ENCODE measurements at places on chromosomes 11 and 22.

- no peak for DNase-seq
Observed at GRCh38 chr11:111788051-111788450, 21.9 kb upstream of the PPP2R1B start.

DNA sequence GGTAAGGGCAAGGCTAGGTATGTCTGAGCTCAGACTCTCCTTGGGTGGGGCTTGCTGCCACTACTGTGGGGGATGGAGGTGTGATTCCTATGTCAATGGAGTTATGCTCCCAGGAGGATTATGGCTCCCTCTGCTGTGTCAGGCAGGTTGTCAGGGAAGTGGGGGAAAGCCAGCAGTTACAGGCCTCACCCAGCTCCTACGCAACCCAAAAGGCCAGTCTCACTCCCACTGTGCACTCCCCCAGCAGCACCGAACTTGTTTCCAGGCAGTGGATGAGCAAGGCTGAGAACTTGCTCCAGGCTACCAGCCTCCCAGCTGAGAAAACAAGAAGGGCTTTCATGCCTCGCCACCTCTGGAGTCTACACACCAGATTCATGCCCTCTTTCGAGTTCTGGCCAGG lies 18.2 kb downstream of the C11orf91 start:
- DNase-seq = no peak

DNA sequence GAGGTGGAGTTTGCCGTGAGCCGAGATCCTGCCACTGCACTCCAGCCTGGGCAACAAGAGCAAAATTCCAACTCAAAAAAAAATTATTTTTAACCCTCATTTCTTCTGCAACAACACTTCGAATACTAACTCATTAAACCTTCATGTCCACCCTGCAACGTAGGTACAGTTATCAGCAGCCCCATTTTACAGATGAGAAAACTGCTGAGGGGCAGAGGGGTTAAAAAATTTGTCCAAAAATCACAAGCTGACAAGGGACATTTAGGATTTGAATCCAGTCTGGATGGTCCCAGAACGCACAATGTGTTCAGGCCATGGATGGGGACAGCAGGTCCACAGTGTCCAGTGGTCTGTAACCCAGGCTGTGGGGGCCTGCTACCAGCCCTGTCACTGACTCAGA lies 29.0 kb downstream of the RHOD start:
- DNase-seq = no peak

GRCh38 chr22:19152942-19153883 lies 3.1 kb upstream of the GSC2 start:
- no peak for DNase-seq

- DNase-seq = no peak
Observed at GRCh38 chr11:13289081-13289480, 11.5 kb downstream of the BMAL1 start.

- no peak for DNase-seq
Observed at GRCh38 chr11:95324826-95325225, 93.8 kb upstream of the SESN3 start.

- DNase-seq = no peak
Observed at GRCh38 chr11:94550513-94550912, 6.8 kb downstream of the FUT4 start.

DNA sequence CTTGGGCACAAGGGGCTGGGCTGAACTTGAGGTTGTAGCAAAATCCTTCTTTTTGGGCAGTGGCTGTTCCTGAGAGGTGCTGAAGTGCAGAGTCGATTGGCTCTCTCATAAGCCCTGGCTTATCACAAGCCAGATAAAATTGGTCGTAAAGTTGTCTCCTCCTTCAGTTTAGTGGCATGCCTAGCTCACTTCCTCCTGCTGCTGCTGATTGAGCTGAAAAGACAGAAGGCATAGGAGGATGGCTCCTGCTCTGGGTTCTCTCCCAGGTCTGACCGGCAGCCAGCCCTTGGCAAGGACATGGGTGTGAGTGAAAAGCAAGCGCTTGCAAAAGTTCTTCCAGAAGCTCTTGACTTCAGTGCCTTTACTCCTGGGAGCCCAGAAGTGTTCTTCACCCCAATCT lies 83.9 kb downstream of the LDLRAD3 start:
- DNase-seq = no peak

- no peak for DNase-seq
Observed at GRCh38 chr22:46546466-46547178, 9.2 kb upstream of the CELSR1 start.

DNA sequence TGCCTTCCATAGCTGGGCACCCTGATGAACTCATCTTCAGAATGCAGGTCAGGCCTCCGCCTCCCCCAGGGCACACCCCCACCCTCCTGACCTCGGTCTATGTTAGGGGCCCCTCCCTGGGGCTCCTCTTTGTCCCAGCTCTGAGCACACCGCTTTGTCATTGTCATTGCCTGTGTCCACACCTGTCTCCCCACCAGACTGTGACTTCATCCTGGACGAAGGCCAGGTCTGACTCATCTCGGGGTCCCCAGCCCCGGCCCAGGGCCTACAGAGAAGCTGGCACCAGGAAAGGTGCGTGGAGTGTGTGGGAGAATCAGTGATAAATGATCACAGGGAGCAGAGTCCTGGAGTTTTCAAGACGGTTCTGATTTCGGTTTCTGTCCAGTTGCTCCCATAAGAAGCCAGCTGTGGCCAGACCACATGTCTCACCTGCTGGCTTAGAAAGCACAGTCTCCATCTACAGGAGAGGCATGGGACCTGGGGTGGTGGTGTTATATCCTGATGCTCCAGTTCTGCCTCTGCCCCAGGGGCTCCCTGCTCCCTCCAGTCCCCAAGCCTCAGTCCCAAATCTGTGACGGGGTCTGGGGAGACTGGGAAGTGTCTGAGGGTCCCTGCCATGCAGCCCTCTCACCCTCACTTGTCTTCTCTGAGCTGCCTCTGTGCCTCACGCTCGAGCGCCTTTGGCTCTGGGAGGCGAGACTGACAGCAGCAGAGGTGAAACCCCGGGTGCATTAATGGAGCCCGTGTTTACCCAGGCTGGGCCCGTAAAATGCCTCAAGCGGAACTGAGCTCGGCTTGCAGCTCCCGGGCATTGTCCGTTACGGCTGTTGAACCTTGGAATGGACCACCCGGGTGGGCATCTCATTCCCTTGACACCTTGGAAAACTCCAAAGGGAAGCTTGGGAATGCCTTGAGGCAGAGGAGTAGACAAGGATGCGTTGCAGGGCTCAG lies 85.5 kb upstream of the WNT11 start:
- no peak for DNase-seq

DNA sequence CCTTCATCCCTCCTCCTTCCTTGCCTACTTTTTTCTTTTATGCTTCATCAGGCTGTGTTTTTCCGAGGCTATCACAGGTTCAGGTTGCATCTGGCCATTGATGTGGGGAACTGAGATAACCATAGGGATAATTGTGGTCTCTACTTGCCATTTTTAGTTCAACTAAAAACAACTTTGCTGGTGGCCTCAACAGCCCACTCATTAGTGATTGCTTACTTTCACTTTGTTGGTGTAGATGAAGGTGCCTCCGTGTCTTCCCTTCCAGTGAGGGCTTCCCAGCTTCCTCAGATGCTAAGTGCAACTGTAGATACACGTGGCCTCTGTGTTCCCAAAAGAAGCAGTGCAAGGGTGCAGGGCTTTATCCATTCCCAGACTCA lies 35.0 kb downstream of the KCNJ1 start:
- DNase-seq = no peak

DNA sequence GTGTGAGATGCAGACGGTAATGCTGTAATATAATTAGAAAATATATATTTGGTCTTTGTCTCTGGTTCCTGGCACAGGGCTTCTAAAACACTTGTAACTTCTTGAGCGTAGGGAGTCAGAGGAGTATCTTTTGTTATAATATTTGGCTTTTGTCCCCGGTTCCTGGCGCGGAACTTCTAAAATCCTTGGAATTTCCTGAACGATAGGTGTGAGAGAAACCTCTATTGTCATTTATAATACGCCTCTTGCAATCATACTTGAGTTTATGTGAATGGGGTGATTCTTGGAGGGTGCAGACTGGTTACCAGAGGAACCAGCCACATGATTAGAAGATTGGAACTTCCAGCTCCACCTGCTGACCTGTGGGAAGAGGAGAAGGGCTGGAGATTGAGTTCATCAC lies 54.1 kb upstream of the ZBED5 start:
- DNase-seq = no peak

DNA sequence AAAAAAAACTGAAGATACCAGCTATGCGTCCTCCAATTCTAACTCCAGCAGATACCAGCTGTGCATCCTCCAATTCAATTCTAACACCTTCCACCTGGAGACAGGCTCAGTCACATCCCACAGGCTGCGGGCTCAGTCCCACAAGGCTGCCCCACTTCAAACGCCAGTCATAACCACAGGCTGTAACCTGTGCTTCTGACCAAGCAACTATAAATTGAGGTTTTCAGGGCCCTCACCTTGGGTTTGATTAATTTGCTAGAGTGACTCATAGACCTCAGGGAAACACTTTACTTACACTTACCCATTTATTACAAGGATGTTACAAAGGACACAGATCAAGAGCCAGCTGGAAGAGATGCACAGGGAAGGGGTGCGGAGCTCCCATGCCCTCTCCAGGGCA lies 32.4 kb upstream of the MSANTD2 start:
- no peak for DNase-seq

- no peak for DNase-seq
Observed at GRCh38 chr22:24727218-24727851, 47.2 kb downstream of the PIWIL3 start.

DNA sequence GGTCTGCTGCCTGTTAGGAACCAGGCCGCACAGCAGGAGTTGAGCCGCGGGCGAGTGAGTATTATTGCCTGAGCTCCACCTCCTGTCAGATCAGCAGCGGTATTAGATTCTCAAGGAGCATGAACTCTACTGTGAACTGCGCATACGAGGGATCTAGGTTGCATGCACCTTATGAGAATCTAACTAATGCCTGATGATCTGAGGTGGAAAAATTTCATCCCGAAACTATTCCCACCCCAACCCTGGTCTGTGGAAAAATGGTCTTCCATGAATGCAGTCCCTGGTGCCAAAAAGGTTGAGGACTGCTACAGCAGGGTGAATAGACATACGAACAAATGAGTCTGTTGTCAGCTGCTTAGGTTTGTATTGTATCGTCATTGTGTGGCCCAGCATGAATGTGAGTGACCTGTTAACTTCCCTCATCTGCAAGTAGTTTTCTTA lies 29.8 kb downstream of the RNF141 start:
- no peak for DNase-seq

DNA sequence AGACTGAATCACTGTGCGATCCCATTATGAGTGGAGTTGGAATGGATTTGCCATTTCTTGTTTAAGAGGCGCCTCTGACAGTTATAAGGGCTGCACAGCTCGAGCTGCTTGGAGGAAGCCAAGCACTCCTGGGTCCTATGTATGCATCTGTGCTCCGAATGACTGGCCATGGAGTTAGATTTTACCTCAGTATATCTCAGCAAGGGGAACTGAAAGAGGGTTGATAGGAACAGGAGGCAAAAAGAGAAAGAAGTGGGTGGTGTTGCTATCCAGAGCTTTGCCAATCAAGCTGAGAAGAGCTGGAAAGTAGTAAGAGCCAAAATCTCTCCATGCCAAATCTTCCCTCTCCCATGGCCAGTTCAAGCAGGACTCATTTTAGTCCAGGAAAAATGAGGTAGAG lies 632.0 kb upstream of the KIRREL3 start:
- no peak for DNase-seq

DNA sequence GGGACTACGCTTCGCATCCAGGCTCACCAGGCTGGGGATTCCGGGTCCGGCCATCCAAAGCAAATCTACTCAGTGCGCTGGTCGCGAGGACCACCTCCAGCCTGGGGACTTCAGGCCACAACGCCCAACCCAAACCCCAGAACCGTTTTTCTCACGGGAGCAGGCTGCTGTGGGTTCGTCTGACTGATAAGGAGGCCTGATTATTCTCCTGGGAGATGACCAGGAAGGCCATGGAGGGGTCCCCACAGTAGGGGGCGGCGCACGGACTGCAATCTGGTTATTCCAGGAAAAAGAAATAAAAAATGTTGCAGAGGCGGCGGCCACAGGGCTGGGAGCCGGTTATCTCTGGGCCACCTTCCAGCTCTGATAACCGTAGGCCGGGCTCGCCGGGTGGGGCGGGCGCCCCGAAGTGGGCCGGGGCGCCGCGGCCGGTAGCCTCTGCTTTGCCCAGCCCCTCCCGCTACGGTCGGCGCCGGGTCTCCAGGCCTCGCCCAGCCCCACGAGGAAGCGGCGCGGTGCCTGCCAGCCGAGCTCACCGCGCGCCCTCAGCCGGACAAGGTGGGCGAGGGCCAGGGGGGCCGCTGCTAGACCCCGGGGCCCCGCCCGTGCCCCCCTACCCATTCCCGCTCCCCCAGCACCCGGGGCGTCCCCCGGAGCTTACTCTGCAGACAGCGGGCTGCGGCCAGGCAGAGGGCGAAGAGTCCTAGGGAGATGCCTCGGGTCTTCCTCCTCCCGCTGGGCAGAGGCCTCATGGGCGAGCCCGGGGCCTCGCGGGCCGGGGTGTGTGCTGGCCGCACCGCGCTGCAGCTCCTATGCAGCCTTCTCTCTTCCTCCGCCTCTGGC lies 446 bp downstream of the VSTM5 start:
- no peak for DNase-seq

GRCh38 chr11:118914178-118914918 lies 11.4 kb downstream of the BCL9L start:
- no peak for DNase-seq

DNA sequence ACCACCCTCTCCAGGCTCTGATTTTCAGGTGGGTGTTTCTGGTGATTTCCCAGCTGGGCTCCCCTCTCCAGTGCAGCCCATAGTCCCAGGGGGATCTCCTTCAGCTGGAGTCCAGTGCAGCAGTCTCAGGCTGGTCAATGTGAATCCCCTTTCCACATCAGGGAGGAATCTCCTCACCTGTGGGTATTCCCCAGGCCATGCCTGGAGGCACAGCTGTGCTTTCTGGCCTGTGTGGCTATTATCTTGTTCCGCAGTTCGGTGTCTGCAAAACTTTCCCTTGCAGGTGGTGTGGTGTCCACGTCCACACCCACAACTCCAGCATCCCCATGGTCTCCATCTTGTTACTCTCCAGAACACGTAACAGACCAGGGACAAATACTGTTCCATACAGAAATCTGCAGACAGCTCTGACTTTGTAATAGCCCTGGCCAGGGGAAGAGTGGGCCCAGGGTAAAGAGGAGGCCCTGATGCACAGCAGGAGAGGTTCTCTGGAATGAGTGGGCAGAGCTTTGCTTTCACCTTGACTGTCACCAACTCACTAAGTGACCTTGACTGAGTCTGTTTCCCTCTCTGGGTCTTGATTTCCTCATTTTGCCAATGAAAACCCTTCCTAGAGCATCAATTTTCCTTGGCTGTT lies 183.2 kb downstream of the CSNK2A3 start:
- DNase-seq = no peak

DNA sequence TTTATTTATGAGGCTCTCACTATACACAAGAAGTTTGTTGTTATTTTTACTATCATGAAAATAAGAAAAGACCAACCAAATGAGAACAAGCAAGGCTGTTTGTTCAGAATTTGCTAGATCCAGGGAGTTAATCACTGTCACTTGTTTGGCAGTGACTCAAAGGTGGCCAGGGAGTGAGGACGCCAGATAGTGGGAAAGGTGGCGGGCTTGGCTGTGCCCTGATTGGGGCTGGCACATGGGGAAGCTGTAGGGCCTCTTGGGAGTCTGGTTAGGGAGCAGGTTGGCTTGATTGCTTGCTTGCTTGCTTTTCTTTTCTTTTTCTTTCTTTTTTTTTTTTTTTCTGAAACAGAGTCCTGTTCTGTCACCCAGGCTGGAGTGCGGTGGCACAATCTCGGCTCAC lies 53.1 kb upstream of the SLC22A12 start:
- DNase-seq = no peak

Data from stimulated activated CD4-positive, alpha-beta T cell treated with anti-CD3 and anti-CD28 coated beads, TNF-alpha, amount 100 ng/mL, for 4 hours (primary cell).